ENCODE measurements at places on chromosomes 2 and 18.

- DNase-seq: no peak
Measured at GRCh38 chr2:157246765-157247407, 10.6 kb upstream of the GALNT5 start.

- DNase-seq: no peak
Measured at GRCh38 chr2:20317197-20317596, 33.4 kb downstream of the PUM2 start.

- no peak for DNase-seq
Measured at GRCh38 chr2:42425697-42426096, 64.7 kb upstream of the COX7A2L start.

- DNase-seq: no peak
Measured at GRCh38 chr2:32478889-32479620, 122.2 kb downstream of the BIRC6 start.

- peak; percentile 78 for DNase-seq
Measured at GRCh38 chr2:26346454-26347053, at the start of gene ADGRF3. TSS of gene ADGRF3 (minus strand) at chr2:26346789. CDS start at chr2:26346234, 555 bp downstream.

- DNase-seq: no peak
Measured at GRCh38 chr2:143953451-143954030, 566.4 kb downstream of the ZEB2 start.

DNA sequence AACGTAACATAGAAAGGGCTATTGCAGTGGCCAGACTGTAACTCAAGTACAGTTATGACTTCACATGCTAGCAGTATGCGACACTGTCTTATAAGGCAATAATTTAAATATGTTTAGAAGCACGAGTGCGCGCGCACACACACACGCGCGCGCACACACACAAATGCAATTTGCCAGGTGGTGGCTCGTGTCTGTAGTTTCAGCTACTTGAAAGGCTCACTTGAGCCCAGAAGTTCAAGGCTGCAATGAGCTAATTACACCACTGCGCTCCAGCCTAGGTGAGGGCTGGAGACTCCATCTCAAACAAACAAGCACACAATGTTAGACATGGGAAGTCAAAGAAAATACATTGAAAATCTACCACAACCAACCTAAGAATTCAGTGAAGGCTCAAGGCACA is 103.7 kb downstream of the USP34 start:
- no peak for DNase-seq

DNA sequence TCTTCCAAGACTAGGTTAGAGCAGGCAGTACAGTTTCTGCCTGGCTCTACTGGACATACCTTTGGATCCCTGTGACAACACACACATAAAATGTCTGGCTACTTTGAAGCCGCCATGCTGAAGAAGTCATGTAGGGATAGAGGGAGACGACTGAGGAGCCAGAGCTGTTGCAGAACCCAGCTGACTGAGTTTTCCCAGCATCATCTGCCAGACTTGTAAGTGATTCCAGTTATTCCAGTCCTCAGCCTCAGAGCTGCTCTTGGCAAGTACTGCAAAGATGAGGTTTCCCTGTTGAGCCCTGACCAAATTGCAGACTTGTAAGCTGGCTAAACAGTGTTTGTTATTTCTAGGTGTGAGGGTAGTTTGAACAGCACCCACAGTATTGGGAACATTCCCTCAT is 31.5 kb upstream of the TSPYL6 start:
- DNase-seq: no peak

DNA sequence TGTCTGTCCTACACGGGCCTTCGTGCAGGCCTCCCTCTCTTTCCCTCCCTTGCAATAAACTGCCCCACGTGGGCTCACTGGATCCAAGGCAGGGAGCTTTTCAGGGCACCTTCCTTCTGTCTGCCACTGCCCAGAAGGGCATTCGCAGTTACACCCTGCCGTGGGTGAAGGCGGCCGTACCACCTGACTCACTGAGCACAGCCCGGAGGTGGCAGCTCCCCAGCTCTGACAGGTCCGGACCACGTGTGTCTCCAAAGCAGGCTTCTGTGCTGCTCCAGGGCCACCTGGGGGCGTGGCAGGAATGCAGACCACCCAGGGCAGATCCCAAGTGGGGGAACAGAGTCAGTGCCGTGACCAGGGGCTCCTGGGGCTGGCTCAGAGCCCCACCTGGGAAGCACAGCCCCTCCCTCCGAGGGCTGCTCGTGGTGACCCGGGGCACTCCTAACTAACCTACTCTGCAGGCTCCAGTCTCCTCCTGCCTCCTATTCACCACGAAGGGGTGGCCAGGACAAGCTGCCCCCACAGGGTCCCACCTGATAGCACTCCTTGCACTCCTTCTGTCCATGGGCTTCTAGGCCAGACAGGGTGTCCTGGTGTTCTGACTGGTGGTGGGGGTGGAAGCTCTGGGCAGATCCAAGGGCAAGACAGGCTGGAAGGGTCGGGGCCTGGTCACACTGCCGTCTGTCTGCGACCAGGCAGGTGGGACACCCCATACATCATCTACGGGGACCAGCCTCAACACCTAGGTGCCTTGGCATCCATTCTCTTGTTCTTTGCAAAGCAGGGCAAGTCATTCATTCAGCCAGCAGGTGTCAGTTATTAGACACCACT is 9.7 kb downstream of the SNED1 start:
- no peak for DNase-seq

Data from NCI-H82 (cell line).